ENCODE measurements at places on chromosomes 7 and 10.
A peak's percentile ranks its signal among the peaks of the same experiment; 100 is the strongest.

GRCh38 chr7:73437621-73438416 lies 4.2 kb downstream of the FZD9 start:
- DNase-seq: no peak

- DNase-seq: no peak
These were observed 72.0 kb downstream of the C10orf143 start for GRCh38 chr10:130038611-130039109.

DNA sequence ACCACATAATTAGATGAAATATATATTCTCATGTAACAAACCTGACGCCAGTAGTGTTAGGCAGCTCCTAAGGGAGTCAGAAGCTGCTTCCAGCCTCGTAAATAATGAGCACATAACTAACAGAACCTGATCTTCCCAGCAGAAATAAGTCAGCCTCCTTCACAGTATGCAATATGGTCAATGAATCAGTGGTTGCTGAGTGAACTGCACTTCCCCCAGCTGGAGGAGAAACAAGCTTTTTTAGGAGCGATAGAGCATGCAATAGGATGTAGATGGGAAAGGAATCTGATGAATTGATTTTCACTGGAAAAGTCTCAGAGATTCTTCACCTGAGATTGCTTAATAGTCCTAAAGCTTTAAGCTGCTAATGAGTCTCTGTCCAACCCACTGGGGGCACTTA lies 337.2 kb upstream of the LRGUK start:
- peak; percentile 37 for DNase-seq

GRCh38 chr7:31705377-31705776 lies 18.4 kb downstream of the PPP1R17 start:
- DNase-seq: no peak

- no peak for DNase-seq
These were observed 59.4 kb upstream of the EMX2 start for GRCh38 chr10:117483056-117483590.

DNA sequence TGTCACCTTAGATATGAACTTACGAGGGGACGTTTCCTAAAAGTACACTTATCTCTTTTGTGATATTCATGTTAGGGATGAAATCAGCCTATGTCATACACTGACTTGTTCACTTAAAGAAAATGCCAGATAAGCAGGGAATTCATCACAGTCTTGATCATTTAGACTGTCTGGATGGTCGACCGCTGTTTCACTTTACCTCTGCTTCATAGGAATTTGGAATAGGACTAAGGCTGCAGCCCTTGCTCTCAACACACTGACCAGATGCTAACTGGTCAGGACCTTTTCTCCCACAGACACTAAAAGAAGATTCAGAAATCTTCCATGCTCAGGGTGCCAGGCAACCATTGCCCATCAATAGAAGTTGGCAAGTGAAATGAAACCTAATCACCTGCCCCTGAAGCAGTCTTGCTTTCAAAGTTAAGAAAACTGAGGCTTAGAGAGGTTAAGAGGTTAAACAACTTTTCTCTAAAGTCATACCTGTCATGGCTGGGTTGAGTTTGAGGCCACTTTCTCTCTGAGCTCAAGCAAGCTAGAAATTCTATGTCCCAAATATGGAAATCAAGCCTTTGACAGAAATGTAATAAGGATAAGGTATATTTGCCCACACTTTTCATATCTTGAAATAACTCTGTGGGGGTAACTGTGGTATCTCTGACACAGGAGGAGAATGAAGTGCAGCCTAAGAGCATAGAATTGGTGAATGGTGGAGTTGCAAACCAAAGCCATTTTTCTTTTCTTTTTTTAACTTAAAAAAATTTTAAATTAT lies 77.1 kb downstream of the MAP3K8 start:
- no peak for DNase-seq

GRCh38 chr10:100889546-100889945 lies 23.2 kb upstream of the SLF2 start:
- no peak for DNase-seq

DNA sequence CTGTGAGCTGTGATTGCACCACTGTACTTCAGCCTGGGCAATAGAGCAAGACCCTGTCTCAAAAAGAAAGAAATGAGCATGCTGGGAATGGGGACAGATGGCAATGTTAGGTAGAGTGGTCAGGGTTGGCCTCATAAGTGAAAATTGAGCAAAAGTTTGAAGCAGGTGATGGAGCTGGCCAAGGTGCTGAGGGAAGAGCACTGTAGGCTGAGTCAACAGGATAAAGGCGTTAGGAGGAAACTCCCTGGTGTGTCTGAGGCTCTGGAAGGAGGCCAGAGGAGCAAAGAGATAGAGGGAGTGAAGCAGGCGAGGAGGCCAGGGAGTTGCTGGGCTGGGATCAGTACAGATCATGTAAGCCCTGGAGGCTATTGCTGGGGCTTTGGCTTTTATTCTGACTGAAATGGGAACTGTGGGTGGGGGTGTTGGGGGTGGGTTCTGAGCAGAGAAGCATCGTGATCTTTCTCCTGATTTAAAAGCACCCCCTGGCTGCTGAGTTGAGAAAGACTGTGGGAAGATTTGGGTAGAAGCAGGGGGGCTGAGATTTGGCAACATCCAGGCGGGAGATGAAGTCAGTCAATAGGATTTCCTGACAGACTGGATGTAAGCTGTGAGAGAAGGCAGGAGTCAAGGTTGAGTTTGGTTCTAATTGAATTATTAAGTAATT lies 52.5 kb upstream of the VKORC1L1 start:
- DNase-seq: no peak
